T-helper 17 cell (primary cell): ENCODE measurements at places on chromosomes 6 and 20. TPM values are rescaled to one million over a fixed set of nuclear protein-coding genes. Genes with fewer than 3 reads are reported as not detected.

DNA sequence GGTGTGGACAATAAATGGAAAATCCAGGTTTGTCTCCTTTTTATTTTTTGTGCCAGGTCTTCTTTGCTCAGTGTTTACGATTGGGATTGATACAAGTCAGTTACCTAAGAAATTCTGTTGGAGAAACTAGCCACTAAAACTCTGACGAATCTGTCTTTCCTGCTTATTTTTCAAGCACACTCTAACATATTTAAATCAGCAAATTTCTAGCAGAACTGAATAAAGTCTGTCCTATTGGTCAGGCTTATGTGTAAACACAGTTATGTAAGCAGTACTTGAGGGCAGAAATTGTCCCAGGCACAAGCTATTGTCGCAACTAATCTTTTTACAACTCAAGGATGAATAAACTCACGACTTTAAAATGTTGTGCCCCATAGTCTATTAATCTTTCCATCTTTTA is 12.1 kb upstream of the EXOC2 start:
- DNase-seq = no peak

Gene IL17F
- 0.68 TPM for total RNA-seq

Gene INSM1
- not detected for total RNA-seq

- no peak for DNase-seq
These were observed 1285.5 kb upstream of the GJE1 start for GRCh38 chr6:140847262-140847645.

Gene ADGB
- not detected for total RNA-seq

Gene RSPH9
- not detected for total RNA-seq

Gene BANF2
- not detected for total RNA-seq
